RWPE2 (cell line): ENCODE measurements at places on chromosomes 6 and 20.

GRCh38 chr20:20466341-20466879 lies 98.5 kb downstream of the INSM1 start:
- DNase-seq, result no peak

- DNase-seq, result no peak
These were observed 46.9 kb downstream of the RIPOR2 start for GRCh38 chr6:24888715-24889370.

- DNase-seq, result no peak
These were observed 116.3 kb downstream of the OR2B2 start for GRCh38 chr6:27795697-27796494.

- no peak for DNase-seq
These were observed 38.2 kb upstream of the TTPAL start for GRCh38 chr20:44437497-44437896.

DNA sequence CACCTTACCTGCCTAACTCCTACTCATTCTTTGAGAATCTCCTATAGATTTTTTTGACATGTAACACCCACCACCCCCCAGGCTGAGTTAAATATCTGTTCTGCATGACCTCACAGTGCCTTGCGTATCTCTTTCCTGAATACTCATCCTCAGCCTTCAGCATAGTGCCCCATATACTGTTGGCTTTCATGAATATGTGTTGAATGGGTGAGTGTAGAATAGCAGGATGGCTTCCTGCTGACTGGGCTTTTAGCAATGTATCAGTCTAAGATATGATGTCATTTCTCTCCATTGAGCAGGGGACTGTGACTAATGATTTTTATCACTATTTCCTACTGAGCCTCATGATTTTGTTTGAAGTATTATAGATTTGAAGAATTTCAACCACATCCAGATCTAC lies 361.6 kb upstream of the MARCKS start:
- DNase-seq, result no peak

DNA sequence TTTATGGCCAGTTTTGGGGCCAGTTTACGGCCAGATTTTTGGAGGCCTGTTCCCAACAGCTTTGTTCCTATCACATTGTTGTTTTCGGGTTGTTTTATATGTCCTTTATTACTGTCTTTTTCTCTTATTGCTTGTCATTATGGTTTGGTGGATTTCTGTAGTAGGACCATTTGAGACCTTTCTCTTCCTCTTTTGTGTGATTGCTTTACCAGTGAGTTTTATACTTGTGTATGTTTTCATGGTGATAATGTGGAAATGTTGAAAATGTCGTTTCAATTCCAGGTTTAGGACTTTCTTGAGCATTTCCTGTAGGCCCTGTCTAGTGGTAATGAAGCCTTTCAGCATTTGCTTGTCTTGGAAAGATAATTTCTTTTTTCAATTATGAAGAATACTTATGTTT lies 17.8 kb downstream of the HLA-B start:
- no peak for DNase-seq

DNA sequence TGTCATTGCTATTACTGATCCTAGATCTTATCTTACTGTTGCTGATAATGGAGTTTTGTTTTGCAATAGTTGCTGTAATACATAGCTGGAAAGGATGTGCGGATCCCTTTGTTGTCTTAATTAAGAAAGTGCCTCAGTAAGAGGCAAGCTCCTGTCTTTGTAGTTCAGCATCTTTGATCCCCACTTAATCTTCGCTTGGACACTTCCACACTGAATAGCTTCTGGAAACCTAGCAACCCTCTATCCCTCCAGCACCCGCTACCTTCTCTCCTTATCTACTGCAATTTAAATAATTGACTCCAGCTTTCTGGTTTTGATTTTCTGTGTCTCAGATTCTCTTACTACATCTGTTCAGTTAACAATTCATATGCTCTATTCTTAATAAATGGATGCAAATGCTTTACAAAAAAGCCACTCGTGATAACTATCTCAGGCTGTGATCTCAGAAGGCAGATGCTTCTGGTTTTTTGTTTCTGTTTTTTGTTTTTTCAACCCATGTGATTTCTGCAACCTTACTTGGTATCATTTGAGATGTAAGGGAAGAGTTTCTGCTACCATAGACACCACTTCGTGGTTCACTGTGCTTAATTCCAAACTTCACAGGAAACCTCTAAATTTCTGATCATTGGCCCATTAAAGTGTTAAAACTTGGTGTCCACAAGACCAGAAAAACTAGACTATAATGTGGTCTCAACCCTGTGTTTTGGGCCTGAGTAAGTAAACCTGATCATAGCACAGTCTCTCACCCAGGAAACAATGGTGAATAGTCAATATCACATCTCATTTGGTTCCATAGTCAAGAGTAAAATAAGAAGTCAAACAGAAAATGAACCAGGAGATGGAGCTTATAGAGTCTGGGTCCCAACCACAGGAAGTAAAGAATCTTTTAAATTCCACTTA lies 352.1 kb upstream of the SOX4 start:
- DNase-seq, result no peak

DNA sequence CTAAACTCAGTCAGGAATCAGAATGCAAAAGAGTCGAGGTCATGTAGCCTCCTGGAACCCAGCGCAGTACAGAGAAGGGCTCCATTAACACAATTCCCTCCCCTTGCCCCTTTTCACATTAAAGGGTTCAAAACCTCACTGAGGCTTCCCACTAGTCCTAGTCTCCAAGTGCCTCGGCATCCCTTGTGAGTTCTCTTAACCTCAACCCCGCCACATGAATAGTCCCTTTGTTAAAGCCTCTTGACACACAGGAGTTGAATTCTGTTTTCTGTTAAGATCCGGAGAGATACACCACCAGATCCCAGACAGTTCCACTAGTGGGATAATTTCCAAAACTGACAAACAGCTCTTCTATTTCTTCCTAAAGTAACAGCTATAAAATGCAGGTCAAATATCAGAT lies 17.8 kb downstream of the PTPRT start:
- no peak for DNase-seq

DNA sequence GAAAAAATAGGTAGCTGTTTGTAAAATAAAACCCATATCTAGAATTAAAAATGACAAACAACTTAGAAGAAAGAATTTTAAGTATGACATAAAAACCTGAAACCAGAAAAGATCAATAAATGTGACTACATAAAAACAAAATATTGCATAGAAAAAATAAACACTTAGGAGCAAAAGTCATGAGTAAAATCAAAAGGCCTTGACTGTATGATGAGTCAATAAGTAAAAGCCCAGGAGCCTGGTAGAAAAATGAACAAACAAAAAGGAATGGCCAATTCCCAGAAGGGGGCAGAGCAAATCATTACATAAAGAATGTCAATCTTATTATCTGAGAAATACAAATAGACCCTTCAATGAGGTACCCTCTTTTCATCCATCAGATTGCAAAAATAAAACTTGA lies 20.7 kb upstream of the ENPP1 start:
- DNase-seq, result no peak

DNA sequence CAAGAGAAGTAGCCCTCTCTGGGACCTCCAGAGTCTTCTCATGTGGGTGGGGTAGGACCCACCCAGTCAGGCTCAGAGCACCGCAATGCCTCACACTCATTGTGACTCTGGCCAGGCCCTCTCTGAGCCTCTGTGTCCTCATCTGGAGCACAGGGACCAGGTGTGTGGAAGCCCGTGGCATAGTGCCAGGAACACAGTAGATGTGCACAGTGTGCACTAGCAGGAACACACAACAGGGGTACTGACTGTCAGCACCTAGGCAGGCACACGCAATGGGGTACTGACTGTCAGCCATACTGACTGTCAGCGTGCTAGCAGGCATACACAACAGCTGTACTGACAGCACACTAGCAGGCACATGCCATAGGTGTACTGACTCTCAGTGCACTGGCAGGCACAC lies 2.0 kb upstream of the STMN3 start:
- no peak for DNase-seq

- DNase-seq, result no peak
These were observed 6.2 kb upstream of the FGD2 start for GRCh38 chr6:36999061-36999750.

DNA sequence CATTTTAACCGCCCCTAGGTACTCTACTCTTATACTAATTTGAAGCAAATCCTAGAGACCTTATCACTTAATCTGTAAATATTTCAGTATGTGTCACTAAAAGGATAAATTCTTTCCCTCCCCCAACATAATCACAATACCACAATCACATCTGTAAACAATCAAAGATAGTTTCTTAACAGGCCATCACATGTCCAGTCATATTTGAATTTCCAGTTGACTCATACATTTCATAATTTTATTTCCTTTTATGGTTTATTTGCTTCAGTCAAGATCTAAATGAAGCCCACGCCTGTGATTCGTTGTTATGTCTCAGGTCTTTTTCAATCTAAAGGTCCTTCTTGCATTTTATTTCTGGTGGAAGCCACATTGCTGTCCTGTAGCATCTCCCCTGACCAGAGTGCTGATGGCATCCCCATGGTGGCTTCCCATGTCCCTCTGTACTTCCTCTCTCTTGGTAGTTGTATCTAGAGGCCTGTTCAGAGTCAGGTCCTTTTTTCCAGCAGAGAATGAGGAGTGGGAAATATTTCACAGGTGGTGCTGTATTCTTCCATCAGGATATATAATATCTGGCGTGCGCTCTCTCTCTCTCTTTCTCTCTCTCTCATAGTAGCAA lies 128.6 kb upstream of the SLC22A23 start:
- DNase-seq, result no peak

- DNase-seq, result no peak
These were observed 29.1 kb downstream of the VSTM2L start for GRCh38 chr20:37932074-37932473.

GRCh38 chr20:10040070-10040975 lies 5.5 kb downstream of the ANKEF1 start:
- DNase-seq, result no peak

GRCh38 chr6:73746787-73747186 lies 50.8 kb downstream of the CD109 start:
- DNase-seq, result no peak

DNA sequence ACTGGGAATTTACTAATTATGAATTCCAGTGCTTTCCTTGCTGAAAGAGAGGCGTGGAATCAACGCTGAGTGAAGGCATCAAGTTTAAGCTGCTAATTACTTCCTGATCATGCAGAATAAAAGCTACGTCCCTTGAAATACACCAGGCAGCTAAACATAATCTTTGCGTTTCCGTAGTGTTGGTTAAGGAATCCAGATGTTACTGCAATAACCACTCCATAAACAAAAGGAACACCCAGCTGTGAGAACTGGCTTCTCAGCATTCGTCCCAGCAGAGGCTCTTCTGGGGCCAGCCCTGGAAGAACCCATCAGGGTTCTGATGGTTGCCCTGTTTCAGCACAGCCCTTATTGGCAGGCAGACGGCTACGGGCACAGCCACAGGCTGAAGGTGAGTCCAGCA lies 111.4 kb downstream of the CDH26 start:
- peak; percentile 67 for DNase-seq

DNA sequence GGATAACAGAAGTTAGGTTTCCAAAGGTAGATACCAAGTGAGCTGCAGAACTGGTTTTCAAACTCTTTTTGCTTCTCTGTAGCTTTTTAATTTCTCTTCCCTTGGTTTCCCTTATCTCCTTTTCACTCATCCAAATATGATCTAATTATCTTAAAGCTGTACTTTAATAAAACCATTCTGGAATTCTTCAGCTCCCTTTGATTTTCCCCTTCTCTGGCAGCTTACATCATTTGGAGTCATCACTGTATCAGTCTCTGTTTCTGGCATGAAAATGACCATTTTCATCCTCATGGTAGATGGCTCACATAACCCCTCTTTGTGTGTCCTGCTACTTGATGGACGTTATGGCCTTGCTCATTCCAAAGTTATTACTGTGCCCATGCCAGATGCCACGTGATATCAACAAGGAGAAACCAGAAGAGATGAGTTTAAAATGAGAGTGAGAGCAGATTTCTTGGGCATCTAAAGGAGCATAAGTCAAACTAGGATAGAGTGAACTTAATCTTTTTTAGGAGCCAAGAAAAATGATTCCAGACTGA lies 620.2 kb downstream of the QKI start:
- DNase-seq, result no peak

DNA sequence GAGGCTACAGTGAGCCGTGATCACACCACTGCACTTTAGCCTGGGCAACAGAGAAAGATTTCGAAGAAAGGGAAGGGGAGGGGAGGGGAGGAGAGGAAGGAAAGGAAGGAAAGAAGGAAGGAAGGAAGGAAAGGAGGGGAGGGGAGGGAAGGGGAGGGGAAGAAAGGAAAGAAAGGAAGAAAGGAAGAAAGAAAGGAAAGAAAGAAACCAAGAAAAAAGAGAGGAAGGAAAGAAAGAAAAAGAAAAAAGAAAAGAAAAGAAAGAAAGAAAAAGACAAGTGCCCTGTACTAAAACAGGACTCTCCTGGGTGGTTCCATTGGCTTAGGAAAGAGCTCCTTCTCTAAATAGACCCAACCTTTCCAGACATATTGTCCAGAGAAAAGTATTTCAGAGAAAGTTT lies 136.6 kb downstream of the PXDC1 start:
- no peak for DNase-seq
